ENCODE measurements at places on chromosomes 6 and 20. TPM values are rescaled to one million over a fixed set of nuclear protein-coding genes. Genes with fewer than 3 reads are reported as not detected.

DNA sequence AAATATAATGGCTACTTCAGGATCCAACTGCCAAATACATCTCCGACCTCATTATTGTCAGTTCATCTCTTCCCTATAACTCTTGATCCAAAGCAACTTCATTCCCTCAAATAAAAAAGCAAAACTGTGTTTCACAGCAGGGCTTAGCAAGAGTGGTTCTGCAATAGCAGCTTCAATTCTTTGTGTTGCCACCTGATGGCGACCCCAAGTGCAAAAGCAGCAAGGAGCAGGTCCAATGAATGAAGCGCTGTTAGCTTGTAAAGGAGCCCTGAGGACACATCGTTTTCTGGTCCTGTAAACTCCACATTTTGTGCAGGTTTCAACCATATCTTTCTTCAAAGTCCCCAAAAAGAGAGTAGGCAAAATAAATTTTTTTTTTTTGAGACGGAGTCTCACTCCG lies 19.6 kb downstream of the RTN4IP1 start:
- DNase-seq = no peak

DNA sequence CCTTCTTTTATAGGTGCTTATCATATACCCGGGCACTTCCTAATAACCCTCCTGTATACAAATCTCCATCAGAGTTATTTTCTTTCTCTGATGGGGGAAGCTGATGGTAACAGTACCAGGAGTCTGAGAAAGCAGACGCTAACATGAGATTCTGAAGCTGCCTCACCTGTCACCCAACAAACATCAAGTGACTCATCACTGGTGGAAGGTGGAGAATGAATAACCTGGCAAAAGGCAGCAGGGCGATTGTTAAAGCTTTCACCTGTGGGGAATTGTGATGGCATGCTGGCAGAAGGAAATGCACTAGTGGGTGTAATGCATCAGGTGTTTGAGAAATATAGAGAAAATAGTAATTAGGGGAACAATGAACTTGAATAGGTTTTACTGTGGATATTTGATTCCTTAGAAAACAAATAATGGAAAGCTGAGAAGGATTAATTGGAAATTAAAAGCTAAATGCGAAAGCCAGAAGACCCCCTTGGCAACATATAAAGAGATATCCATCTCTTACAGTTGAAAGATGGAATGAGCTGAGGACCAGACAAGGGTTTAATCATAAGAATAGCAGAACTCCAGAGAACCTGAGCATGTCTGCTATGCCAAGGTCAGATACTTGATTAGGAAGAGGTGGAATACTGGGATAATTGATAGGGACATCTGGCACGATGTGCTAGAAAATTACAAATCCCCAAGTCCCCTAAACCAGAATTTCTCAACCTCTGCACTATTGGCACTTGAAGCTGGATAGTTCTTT lies 517.1 kb downstream of the PKHD1 start:
- no peak for DNase-seq

DNA sequence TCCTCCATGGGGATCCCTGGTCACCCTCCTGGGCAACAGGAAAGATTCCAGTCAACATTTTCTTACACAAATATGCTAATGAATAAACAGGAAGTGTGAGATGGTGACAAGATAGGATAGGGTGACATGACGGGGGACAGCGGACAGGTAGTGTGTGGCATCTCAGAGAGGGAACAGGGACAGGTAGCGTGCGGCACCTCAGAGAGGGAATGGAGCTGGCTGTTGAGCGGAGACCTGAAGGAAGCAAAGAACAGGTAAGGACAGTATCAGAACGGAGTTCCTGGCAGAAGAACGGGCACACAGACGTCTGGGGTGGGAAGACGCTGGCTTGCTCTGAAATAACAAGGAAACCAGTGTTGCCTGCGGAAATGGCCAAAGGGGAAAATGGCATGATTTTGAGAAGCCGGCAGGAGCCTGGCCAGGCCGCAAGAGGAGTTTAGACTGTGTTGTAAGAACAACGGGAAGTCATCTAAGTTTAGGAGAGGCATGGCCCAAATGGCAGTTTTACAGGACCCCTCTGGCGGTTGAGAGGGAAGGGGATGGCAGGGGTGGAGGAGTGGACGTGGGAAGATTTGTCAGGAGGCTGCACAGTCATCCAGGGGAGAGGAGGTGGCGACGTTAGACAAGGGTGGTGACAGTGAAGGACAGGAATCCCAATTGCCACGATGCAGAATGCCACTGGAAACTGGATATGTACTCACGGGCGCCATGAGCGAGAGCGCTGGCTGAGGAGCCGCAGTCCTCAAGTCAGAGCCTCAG lies 111.6 kb downstream of the JPH2 start:
- DNase-seq = no peak

DNA sequence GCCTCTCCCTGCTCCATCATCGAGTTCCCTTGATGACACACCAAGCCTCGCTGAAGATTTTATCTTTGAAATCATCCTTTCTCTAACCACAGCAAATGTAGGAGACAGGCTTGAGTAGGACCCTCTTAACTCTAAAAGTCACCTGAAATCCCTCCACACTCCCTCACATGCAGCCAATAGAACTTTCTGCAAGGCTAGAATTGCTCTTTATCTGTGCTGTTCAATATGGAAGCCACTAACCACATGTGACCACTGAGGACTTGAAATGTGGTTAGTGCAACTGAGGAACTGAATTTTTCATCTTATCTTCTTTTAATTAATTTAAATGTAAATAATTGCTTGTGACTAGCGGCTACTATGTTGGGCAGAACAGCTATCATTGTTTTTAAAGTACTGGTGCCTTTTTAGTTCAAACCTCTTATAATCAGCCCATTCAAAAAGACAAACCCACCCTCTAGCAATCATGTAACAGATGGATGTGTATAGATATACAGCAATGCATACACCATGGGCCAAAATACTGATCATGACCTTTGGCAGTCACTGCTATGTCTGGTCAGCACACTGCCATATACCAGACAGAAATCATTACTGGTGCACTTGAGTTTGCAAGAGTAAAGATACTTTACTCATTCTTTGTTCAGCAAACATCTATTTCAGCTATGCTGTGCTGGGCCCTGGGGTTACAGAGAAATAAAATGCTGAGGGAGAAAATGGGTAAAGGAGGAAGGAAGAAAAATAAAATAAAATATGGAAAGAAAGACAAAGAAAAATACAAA lies 50.0 kb downstream of the GFOD1 start:
- DNase-seq = no peak

GRCh38 chr6:150617062-150617461 lies 17.4 kb downstream of the PLEKHG1 start:
- DNase-seq = no peak

DNA sequence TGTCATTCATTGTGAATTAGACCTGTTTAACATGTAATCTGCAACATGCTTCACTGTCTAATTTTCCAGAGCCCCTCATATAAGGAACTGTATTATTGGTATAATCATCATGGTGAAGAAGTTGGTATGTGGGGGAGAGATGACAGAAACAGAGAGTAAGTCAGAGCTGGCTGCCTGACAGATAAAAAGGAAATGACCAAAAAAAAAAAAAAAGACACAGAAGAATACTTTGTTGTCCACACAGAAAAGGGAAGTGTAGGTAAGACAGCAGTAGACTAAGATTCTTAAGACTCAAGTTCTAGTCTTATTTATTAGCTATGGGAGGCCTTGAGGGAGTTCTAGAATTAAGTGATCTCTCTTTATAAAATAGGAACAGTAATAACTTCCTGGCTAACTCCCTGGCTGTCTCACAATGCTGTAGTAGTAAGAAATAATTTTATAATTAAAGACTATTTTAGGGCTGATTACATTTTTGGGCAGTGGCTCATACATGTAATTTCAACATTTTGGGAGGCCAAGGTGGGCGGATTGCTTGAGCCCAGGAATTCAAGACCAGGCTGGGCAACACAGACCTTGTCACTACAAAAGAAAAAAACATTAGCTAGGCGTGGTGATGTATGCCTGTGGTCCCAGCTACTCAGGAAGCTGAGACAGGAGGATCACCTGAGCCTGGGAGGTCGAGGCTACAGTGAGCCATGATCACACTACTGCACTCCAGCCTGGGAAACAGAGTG lies 102.5 kb downstream of the PRL start:
- no peak for DNase-seq

DNA sequence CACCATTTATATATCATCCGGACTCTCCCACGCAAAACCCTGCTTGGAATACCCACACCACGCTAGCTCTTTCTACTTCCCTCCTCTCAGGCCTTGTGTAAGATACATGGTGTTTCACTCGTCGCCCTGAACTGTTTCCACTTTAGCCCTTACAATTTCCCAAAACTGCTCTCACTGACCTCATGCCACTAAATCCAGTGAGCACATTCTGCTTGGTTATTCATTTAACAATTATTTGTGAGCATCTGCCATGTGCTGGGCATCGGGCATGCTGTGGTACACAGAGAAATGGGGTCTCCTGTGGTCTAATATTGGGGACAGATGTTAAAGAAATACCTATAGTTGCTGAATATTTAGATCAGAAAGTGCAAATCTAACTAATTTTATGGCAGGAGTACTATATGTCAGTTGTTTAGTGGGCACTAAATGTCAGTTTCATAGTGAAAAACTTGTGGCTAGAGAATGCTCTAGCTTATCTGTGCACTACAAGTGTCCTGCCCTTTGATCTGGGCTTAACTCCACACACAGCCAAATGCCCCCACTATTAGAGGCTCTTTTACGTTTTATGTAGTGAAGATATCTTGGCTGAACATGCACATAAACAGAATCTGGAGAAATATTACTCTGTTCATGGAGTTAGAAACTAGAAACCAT lies 41.0 kb downstream of the PLEKHG1 start:
- DNase-seq = no peak

DNA sequence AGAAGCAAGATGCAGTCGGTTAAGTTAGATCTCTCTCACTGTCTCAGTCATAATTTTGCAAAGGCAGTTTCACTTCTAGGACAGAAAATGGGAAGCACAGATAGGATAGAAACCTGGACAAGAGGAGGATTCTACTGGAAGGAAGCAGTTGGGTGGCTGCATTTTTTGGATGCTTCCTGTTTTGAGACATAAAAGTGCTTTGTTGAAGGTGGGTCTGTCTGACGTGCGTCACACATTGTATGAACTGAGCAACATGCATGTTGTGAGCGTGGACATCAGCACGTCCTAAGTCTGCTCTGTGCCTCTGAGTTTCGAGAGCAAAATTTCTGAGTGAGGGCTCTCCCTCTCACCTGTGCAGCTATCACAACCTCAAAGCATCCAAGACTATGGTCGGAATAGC lies 68.7 kb upstream of the SNX9 start:
- DNase-seq = no peak

GRCh38 chr6:64505312-64505711 lies 869.7 kb downstream of the PHF3 start:
- peak; percentile 34 for DNase-seq

- no peak for DNase-seq
Observed at GRCh38 chr20:926670-927069, 10.5 kb upstream of the ANGPT4 start.

GRCh38 chr20:40636486-40636885 lies 52.5 kb downstream of the MAFB start:
- DNase-seq = no peak

- no peak for DNase-seq
Observed at GRCh38 chr6:146304181-146304580, 239.5 kb upstream of the RAB32 start.

DNA sequence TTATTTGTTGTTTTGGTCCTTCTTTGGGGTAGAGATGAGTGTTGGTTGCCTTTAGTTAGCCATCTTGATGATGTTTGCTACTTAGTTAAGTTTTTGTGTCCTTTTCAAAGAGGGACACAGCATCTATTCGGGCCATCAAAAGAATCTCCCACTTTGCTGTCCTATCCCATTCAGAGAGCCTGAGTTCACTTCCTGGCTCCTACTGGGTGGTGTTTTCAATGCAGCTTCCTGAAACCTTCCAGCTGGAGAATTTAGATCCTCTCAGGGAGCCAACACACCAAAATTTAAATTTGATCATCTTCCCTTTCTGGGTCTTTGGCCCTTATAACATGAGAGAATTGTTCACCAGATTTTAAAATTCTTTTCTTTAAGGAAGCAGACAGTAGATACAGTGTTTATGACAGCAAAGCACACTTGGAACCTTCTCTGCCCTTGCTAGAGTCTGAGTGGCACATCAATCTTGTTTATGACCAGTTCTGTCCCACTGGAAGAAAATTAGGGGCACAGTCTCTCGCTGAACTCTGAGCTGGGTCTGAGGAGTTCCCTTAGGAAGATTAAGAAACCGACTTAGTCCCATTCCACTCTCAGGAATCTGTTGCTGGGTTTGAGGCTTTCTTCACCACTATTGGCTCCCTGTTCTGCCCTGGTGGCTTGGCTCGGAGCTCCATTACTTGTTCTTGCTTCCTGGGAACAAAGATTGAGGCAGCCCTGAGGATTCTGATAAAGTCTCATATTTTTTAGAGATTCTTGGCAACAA lies 115.5 kb downstream of the CCDC170 start:
- DNase-seq = no peak

DNA sequence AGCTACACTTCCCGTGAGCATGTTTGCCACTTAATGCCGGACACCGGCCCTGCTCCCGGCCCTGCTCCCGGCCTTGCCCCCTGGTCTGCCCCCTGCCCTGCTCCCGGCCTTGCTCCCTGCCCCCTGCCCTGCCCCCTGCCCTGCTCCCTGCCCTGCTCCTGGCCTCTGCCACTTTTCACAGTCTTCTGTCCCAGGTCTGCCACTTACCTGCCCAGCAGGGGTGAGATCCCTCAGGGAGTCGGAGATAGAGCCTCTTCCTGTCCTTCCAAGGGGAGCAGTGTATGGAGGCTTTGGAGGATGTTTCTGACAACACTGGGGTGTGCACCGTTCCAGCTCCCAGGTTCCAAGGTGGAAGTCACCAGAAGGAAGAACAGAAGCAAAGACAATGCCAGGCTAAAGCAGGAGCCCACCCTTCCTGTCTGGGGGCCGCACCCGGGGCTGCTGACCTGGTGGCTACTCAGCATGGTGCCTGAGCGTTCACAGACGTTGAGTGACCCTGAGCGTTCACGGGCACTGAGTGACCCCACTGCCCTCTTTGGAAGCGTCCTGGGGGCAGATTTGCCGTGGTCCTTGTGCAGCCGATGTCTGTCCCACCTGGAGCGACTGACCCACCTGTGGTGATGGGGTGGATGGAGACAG lies 199.8 kb downstream of the DLL1 start:
- DNase-seq = no peak

Gene SLC22A16
- polyA plus RNA-seq = not detected

Gene DLL1
- polyA plus RNA-seq = not detected

Gene SLC22A3
- not detected for polyA plus RNA-seq

Gene PSMB9
- 2.5 TPM for polyA plus RNA-seq

Gene CDH4
- polyA plus RNA-seq = not detected

Gene MROH8
- polyA plus RNA-seq = 1.2 TPM

Gene DYNLT2
- polyA plus RNA-seq = 7.2 TPM

Gene UBE2J1
- 18.8 TPM for polyA plus RNA-seq
